Ovary (tissue), 10 donors: ENCODE measurements at places on chromosomes 12 and 14. TPM values are rescaled to one million over a fixed set of nuclear protein-coding genes. Genes with fewer than 3 reads are reported as not detected.

The IGF1 gene
- total RNA-seq, result 29.6 TPM

The BHLHE41 gene
- total RNA-seq, result 6.6 TPM

The APOLD1 gene
- total RNA-seq, result 12.6 TPM

GRCh38 chr14:95364481-95365209 lies 44.9 kb upstream of the CLMN start:
- no peaks in the 10 kb centered on the region for H3K36me3 ChIP-seq
- H3K27ac ChIP-seq, result no peak overlapping the region
- no peak for DNase-seq
